ENCODE measurements at places on chromosomes 3 and 15.

GRCh38 chr3:164897342-164897741 lies 181.0 kb downstream of the SI start:
- no peak overlapping the region for H3K27ac ChIP-seq
- H3K27me3 ChIP-seq: no peaks in the 10 kb centered on the region
- no peak overlapping the region for H3K4me3 ChIP-seq
- no peak for DNase-seq
- H3K36me3 ChIP-seq: no peaks in the 10 kb centered on the region

DNA sequence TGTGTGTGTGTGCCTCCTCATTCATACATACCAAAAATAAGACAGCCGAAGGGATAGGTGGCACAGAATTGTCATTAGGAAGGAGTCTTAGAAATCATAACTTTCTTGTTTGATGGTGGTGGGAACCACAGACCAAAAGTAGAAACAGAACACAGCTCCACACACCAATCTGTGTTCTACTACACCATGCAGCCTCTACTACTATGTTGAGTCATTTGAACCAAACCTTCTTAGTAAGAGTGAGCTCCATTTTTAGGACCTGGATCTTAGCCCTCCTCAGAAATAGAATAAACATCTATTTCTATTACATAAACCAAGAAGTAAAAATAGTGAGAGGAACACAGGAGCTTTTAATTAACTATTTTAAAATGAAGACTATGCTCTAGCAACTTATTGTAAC lies 27.9 kb upstream of the PLCH1 start:
- H3K4me3 ChIP-seq: no peak overlapping the region
- H3K4me1 ChIP-seq: no peaks in the 10 kb centered on the region
- H3K27ac ChIP-seq: no peak overlapping the region

DNA sequence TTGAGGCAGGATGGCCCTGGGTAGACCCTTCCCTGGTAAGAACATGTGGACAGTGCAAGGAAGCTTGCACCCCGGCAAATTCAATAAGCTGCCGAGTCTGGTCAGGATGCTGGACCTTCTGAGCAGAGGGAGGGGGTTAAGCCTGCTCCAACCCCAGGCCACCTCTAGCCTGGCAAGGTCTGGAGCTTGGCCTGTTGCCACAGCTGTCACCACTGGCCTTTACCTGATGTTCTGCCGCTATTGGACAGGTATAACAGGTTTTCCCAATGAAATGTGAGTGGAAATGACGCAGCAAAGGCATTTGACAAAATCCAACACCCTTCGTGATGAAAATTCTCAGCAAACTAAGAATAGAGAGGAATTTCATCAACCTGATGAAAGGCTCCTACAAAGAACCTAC lies 699 bp upstream of the MESP1 start:
- no peak for DNase-seq
- no peaks in the 10 kb centered on the region for H3K27me3 ChIP-seq
- peaks cover 12% of the 10 kb centered on the region for H3K4me1 ChIP-seq
- H3K27ac ChIP-seq: no peak overlapping the region
- H3K36me3 ChIP-seq: no peaks in the 10 kb centered on the region

GRCh38 chr15:66701422-66702034 lies 508 bp upstream of the SMAD6 start:
- H3K27ac ChIP-seq: peak overlapping the region; percentile 89
- DNase-seq: no peak
- no peaks in the 10 kb centered on the region for H3K27me3 ChIP-seq
- H3K4me3 ChIP-seq: peak overlapping the region; percentile 89
- H3K4me1 ChIP-seq: peaks cover 20% of the 10 kb centered on the region

GRCh38 chr3:124320976-124321375 lies 329.1 kb upstream of the ROPN1 start:
- no peak for DNase-seq
- H3K4me1 ChIP-seq: no peaks in the 10 kb centered on the region
- H3K4me3 ChIP-seq: no peak overlapping the region
- no peak overlapping the region for H3K27ac ChIP-seq
- H3K36me3 ChIP-seq: no peaks in the 10 kb centered on the region

Data from kidney (tissue), 22 donors.